ENCODE measurements at places on chromosomes 13 and 19. TPM values are rescaled to one million over a fixed set of nuclear protein-coding genes. Genes with fewer than 3 reads are reported as not detected.

The VSIG10L gene
- 0.64 TPM for total RNA-seq

- H3K36me3 ChIP-seq = peaks cover 2% of the 10 kb centered on the region
- H3K4me1 ChIP-seq = peaks cover 46% of the 10 kb centered on the region
- H3K4me3 ChIP-seq = no peak overlapping the region
- no peaks in the 10 kb centered on the region for H3K27me3 ChIP-seq
- DNase-seq = no peak
- H3K27ac ChIP-seq = peak overlapping the region; percentile 92
Observed at GRCh38 chr13:40992678-40993518, 26.2 kb downstream of the ELF1 start.

- H3K27ac ChIP-seq = no peak overlapping the region
- no peaks in the 10 kb centered on the region for H3K27me3 ChIP-seq
- no peak overlapping the region for H3K4me3 ChIP-seq
Observed at GRCh38 chr13:36571444-36571843, 102.4 kb upstream of the SERTM1 start.

DNA sequence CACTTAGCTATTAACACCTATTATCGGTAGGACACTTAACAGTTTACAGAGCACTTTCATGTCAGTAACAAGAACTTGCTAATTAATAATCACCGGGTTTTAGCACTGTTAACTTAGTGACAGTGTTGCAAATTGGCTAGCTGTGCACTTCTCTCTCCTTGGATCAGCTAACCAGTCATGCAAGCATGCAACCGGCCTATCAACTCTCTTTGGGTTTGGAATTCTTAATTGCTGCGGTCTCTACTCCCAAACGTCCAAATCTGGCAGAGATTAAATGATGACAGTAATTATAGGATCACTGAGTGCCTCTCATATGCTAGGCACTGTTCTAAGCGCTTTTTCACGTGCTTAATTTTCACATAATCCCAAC, 1.2 kb downstream of the EPS15L1 start:
- H3K27me3 ChIP-seq = no peaks in the 10 kb centered on the region
- DNase-seq = no peak
- peak overlapping the region; percentile 76 for H3K4me3 ChIP-seq

- DNase-seq = no peak
- H3K36me3 ChIP-seq = no peaks in the 10 kb centered on the region
- no peaks in the 10 kb centered on the region for H3K27me3 ChIP-seq
- H3K4me3 ChIP-seq = no peak overlapping the region
- no peaks in the 10 kb centered on the region for H3K4me1 ChIP-seq
- H3K27ac ChIP-seq = no peak overlapping the region
Observed at GRCh38 chr13:38804536-38804935, 117.7 kb downstream of the FREM2 start.

DNA sequence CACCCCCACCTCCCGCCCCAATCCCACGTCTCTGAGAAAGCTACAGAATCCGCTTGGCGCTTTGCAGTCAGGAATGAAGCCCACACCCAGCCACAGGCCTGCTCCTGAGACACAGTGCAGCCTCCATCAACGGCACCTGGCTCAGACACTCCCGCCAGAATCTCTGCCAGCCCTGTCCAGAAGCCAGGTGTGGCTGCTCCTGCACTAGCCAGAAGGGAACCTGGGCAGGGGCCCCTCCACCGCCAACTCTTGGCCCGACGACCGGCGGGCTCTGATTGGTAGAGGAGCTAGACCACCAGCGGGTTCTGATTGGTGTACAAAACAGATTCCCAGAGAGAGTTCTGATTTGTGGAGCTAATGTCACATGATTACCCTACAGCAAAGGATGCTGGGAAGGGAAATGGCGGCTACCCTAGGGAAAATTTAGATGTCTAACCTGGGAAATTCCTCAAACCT, 2.9 kb upstream of the PPP6R1 start:
- H3K27me3 ChIP-seq = no peaks in the 10 kb centered on the region
- no peaks in the 10 kb centered on the region for H3K36me3 ChIP-seq
- H3K4me1 ChIP-seq = peaks cover under 1% of the 10 kb centered on the region
- no peak overlapping the region for H3K4me3 ChIP-seq
- DNase-seq = no peak
- H3K27ac ChIP-seq = no peak overlapping the region

- peaks cover 2% of the 10 kb centered on the region for H3K27me3 ChIP-seq
- no peak for DNase-seq
- H3K4me3 ChIP-seq = no peak overlapping the region
- no peaks in the 10 kb centered on the region for H3K36me3 ChIP-seq
- H3K27ac ChIP-seq = no peak overlapping the region
Observed at GRCh38 chr13:44382635-44383145, 9.1 kb downstream of the SERP2 start.

- no peaks in the 10 kb centered on the region for H3K4me1 ChIP-seq
- DNase-seq = no peak
- no peaks in the 10 kb centered on the region for H3K36me3 ChIP-seq
- H3K27me3 ChIP-seq = no peaks in the 10 kb centered on the region
Observed at GRCh38 chr13:93646245-93646644, 419.6 kb downstream of the GPC6 start.

DNA sequence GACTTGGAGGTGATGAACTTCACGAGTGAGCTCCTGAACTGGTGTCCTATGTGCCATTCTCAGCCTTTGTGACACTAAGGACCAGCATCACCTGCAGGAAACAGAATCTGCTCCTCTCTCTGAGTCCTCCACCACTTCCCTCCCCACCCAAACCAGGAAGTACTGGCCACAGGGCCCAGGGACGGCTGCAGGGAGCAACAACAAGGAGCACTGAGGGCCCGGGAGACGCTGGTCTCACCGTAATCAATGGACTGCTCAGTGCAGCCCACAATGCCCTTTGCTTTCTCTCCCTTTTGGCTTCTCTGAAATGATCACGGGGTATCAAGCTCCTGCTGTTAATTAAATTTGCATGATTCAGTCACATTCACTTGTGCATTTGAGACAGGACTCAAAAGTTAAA, 18.6 kb downstream of the PEPD start:
- no peaks in the 10 kb centered on the region for H3K27me3 ChIP-seq
- H3K4me3 ChIP-seq = no peak overlapping the region
- no peaks in the 10 kb centered on the region for H3K36me3 ChIP-seq
- no peak overlapping the region for H3K27ac ChIP-seq
- no peaks in the 10 kb centered on the region for H3K4me1 ChIP-seq

DNA sequence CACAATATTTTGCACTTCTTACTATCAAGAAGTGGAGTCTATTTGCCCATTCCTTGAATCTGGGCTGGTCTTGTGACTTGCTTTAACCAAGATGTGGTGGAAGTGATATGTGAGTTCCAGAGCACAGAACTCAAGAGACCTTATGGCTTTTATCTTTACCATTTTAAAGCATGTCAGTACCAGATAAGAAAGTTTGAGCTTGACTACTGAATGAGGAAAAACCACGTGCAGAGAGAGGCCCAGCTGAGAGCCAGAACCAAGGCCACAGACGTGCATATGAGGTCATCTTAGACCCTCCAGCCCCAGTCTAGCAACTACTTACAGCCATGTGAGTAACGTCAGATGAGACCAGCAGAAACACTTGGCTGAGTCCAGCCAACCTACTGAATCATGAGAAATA, 6.3 kb upstream of the CDK8 start:
- no peaks in the 10 kb centered on the region for H3K27me3 ChIP-seq
- no peak overlapping the region for H3K27ac ChIP-seq
- no peaks in the 10 kb centered on the region for H3K36me3 ChIP-seq
- no peak overlapping the region for H3K4me3 ChIP-seq

GRCh38 chr19:37902668-37903067, 3.7 kb downstream of the WDR87 start:
- no peak overlapping the region for H3K27ac ChIP-seq
- DNase-seq = no peak
- no peaks in the 10 kb centered on the region for H3K36me3 ChIP-seq
- no peaks in the 10 kb centered on the region for H3K27me3 ChIP-seq
- no peaks in the 10 kb centered on the region for H3K4me1 ChIP-seq

DNA sequence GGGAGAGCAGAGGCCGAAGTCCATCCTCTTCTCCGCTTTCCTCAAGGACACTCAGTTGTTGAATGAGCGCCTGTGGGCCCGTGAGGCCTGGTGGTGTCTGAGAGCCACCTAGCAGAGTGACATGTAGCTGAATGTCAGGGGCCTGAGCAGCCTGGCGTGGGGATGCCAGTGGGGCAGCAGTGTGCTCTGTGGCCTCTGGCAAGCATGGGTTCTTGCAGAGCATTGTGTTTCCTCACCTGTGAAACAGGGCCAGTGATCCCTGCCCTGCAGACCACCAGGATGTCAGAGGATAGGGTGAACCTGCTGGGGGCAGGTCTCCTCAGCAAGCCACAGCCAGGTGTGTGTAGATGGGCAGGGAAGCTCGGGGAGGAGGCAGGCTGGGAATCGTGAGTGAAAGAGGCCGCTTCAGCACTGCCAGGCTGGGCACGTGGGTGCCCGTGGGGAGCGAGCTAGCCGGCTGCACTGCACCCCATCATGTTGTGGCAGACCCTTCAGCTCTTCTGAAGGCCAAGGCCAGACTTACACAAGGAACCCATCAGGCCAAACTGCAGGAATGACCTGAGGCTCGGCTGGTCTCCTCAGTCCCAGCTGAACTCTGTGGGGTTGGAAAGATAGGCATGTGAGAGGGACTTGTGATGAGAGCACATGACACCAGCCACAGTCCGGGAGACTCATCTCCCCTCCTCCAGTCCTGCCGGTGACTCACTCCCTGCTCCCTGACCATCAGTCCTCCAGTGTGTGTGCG, 5.0 kb downstream of the PPP1R37 start:
- no peak for DNase-seq
- no peak overlapping the region for H3K4me3 ChIP-seq
- peaks cover 13% of the 10 kb centered on the region for H3K36me3 ChIP-seq
- peaks cover 13% of the 10 kb centered on the region for H3K4me1 ChIP-seq
- no peak overlapping the region for H3K27ac ChIP-seq

- no peak overlapping the region for H3K27ac ChIP-seq
- no peaks in the 10 kb centered on the region for H3K4me1 ChIP-seq
- no peaks in the 10 kb centered on the region for H3K27me3 ChIP-seq
- no peaks in the 10 kb centered on the region for H3K36me3 ChIP-seq
Observed at GRCh38 chr13:112067871-112068539, 1.1 kb downstream of the SOX1 start.

- H3K27me3 ChIP-seq = peaks cover 3% of the 10 kb centered on the region
- peak overlapping the region; percentile 59 for H3K4me3 ChIP-seq
- H3K36me3 ChIP-seq = no peaks in the 10 kb centered on the region
- H3K27ac ChIP-seq = no peak overlapping the region
Observed at GRCh38 chr19:46661735-46662592, 982 bp upstream of the DACT3 start.
